ENCODE measurements at places on chromosomes 13 and 19.

DNA sequence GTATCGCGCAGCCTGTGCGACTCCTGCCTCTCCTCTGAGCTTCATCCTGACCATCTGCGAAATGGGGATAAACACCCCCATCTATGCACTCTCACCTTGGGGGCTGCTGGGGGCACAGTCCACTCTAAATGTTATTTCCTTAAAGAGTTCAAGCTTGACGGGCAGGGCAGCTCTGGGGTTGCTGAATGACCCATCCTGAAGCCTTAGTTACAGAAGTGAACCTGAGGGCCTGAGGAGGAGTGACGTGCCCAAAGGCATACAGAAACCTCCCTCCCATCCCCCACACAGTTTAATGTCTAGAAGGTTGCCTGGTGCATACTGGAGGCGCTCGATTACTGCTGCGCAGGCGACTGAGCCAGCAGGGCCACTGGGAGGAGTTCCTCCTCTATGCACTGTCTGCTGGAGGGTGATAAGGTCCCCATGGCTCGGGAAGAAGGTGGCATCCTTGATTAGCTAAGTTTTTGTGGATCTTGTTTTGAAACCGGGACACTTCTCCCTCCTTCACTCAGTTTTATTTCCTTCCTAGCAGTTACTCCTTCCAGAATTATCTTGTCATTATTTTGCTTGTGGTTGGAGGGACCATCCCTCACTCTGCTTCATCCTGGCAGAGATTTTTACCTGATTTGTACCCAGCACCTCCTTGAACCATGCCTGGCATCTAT is 572 bp upstream of the FKBP8 start:
- DNase-seq: peak; percentile 82

DNA sequence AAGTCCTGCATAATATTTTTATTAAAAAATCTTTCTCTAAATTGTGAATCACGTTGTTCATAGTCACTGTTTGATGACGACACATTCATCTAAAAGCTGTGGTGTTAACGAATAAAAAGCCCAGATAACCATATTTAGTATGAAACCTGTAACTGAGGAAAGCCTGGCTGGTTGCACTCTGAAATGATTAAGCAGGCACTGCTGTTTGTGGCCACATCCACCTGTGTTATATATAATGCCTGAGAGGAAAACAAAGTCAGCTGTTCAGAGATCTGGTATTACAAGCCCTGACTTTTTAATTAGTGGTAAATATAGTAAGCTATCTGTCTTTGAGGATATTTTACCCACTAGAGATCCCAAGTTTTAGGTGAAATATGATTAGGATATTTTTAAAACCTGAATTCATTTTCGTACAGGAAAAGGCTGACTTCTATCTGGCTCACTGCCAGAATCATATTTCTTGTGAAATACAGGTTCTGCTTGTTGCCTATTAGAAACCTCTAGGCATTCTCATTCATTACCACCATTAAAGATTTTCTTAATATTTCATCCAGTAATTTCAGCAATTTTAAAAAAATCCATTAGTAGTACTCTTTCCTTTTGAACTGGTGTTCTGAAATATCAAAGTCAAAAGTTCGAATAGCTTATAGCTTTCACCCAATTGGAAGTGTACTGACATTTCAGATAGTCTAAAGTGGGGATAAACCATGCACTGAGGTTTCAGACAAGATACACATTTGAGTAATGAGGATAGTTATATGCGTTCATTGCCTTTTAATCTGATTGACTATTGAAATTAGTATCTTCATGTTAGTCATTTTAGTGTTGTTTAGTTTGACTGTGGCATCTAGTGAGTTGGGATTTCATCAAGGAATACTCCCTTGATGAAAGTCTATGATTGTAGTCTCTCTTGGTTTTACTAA is 79.7 kb downstream of the LMO7 start:
- no peak for DNase-seq

DNA sequence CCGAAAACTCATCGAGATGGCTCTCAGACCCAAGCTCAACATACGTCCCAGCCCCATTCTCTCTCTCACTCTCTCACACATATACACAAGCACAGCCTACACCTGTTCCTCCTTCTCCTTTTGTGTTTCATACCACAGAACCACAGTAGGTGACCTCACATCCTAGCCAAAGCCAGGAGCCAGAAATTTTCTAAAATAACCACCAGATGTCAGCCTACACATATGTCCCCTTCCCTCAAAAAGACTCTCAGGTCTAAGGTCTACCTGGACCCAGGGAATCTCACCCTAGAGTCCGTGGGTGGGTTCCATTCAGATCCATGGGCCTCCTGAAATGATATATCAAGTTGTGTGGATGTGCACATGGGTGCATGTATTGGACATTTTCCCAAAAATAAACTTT is 104.2 kb upstream of the IPO5 start:
- no peak for DNase-seq

- DNase-seq: peak; percentile 94
Observed at GRCh38 chr19:6730153-6730804, 7.1 kb downstream of the GPR108 start.

DNA sequence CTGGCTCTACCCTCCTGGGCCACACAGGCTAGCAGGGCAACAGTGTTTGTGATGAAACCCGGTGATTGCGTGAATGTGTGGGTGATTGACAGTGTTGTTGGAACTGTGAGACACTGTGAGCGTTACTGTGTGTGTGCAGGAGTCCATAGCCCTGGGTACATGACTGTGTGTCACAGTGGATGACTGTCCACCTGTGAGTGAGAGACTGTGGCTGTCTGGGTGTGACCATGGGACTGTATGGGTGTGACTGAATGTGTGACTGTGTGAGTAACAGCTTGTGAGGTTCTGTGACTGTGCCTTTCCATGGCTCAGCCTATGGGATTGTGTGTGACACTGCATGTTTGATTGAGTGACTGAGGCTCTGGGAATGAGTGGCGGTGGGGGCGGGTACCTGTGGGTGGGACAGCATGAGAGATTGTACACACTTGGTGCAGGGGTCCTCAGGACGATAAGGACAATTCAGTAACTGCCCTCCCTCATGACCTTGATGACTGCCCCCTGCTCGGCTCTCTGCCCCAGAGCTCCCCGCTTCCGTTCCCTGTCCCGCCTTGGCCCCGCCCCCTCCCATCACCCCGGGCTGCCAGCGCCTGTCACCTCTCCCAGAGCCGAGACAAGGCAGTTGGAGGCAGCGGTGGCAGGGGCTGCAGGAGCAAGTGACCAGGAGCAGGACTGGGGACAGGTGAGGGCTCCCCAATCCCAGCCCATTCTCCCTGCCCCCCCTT is at the start of gene GIPR:
TSS of gene GIPR (plus strand) at position 602 of the 722 bp plus-strand sequence. CDS start 1,300 bp downstream, outside the sequence.
- DNase-seq: peak; percentile 84

DNA sequence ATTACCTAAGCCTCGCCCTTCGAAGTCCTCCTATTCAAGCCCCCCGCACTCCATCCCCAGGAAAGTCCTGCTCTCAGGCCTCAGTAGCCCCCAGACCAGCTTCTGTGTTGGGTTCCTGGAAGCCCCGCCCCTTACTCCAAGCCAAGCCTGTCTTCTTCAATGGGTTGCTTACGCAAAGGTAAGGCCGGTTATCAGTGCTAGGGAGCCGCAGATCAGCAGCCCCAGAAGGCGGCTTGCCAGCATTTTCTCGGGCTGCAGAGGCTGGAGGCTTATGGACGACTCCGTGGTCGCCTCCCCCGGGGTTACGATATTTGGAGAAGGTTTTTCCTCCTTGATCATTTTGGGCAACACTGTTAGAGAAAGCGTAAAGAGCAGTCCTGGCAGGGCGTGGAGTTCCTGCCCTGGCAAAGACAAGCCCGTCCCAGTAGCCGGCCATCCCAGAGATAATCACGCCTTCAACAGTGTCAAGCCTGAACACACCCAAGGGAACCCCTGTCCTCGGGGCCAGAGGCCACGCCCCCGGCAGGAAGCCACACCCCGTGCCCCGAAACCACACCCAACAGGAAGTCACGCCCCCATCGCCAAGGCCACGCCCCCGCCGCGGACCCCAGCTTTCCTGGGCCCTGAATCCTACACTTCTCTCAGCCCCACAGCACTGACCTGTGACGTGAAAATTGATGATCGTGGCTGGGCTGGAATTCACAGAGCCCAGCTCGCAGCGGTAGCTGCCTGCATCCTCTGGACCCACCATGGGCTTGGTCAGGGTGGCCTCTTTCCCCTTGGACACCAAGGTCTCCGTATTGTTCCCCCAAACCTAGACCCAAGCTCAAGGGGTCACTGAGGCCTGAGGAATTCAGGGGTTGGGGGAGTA is 954 bp upstream of the RASIP1 start:
- peak; percentile 59 for DNase-seq

- no peak for DNase-seq
Observed at GRCh38 chr13:51291341-51291740, 48.1 kb upstream of the SERPINE3 start.

DNA sequence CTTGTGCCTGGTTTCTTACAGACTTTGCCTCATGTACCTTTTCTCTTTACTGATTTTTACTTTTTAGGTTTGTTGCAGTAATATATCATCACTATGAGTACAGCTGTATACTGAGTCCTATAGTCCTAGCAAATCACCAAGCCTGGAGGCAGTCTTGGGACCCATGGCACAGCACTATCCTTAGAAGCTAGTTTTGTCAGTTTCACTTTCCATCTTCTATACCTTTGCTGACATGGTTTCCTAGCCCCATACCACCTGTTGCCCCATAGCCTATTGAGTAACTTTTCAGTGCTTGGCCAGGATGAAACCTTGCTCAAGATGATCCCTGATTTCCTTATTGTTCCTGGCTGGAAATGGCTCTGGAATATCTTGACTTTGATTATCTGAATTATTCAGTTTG is 826.4 kb downstream of the GPC5 start:
- DNase-seq: no peak

DNA sequence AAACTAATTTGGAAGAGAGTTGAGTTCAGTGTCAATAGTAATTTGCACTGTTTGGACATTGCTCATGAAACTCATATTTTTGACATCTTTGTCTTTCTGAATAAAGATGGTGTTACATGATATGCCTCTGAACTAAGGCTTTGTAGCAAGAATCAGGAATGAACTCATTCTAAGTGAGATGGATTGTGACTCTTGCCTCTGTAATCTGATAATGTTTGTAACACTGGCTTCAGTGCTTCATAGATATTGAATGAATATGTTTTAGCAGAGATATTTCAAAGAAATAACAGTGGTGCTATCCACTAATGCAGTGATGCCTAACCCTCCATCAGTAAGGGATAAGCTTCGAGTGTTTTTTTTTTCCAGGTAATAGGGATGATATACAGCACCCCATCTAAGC is 32.9 kb downstream of the TEX26 start:
- no peak for DNase-seq

DNA sequence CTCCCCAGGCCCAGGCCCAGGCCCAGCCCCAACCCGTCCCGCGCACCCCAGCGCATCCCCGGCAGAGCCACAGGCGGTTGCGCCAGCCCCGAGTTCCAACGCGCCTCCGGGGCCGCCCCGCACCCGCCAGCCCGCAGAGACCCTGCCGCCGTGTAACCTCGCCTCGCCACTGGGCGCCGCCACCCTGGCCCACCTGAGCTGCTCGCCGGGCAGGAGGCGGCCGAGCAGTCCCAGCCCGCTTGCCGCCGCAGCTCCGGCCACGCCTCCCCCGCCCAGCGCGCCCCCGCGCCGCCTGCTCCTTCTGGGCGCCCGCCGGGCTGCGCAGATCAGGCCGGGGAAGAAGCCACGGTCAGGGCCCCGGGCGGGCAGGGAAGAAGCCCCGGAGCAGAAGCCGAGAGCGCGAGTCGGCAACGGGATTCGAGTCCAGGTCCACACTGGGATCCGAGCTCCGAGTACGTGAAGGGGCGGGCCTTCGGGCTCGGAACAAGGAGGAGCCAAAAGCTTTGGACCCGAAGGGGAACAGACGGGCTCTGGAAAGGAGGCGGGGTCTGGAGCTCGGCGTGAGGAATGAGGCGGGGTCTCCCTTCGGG is at the start of gene MBOAT7:
TSS of gene MBOAT7 (minus strand) at position 436 of the 590 bp plus-strand sequence. CDS start 1,072 bp downstream, outside the sequence.
- no peak for DNase-seq

DNA sequence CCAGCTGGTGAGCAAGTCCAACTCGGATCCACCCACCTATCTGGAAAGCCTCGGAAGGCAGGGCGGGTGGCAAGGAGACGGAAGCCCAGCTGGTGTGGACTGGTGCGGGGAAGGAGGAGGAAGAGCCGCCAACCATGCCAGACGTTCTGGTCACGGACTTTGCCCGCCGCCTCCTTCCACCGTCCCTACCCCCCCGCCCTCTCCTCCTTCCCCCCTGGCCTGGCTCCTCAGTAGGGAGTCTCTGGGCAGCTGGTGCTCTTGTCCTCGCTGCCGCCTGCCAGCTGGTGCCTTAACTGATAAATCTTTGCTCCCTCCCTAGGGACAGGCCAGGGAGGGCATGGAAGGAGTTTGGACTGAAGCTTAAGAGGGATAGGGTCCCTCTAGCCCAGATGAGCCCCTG is 4.8 kb downstream of the SYNGR4 start:
- DNase-seq: peak; percentile 80

DNA sequence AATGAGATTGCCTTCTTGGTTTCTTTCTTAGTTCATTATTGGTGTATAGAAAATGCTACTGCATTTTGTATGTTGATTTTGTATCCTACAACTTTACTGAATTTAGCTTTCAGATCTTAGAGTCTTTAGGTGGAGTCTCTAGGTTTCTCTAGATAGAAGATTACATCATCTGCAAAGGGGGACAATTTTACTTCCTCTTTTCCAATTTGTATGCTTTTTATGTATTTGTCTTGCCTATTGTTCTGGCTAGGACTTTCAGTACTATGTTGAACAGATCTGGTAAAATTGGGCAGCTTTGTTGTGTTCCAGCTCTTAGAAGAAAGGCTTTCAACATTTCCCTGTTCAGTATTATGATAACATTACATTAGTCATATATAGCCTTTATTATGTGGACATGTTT is 101.0 kb upstream of the SPRY2 start:
- DNase-seq: no peak

DNA sequence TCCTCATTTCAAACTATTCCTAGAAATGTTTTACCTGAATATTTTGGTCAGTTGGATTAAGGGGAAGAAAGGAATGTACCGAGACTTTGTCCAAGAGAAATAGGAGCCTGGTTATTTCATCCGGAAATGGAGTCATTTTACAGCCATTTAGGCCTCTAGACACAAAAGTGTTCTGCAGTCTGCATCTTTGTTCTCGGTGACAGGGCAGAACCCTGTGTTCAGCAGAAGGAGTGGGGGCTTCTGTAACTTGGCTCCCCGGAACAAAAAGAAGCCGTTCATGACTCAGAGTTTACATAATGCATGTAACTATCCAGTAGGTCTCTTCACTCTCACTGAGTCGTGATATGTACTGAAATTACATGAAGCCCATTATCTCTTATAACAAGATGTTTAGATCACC is 21.6 kb upstream of the FNDC3A start:
- DNase-seq: no peak

- DNase-seq: no peak
Observed at GRCh38 chr13:20521364-20522115, 4.1 kb downstream of the CRYL1 start.
